Stimulated activated CD4-positive, alpha-beta T cell treated with anti-CD3 and anti-CD28 coated beads, Interleukin-15, amount 100 ng/mL, for 24 hours (primary cell): ENCODE measurements at places on chromosomes 6 and 20.

- no peak for DNase-seq
These were observed 9.1 kb upstream of the MANBAL start for GRCh38 chr20:37280403-37280802.

DNA sequence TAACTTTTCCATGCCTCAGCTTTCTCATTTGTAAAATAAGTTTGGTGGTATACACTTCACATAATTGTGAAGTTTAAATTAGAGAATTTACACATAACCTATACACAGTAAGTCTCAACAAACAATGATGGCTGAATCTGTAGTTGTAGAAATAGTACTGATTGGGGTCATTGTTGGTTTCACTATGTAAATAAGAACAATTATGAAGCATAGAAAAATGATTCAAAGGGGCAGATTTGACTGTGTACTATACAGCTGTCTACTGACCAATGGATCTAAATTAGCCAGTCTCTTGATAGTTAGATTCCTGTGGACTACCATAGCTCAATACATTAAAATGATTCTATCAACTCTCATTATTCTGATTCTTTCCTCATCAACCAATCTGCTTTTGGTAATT is 181.1 kb upstream of the STXBP5 start:
- no peak for DNase-seq

- no peak for DNase-seq
These were observed 294.4 kb upstream of the TBX18 start for GRCh38 chr6:85058806-85059205.

GRCh38 chr6:43949551-43949991 is 177.7 kb downstream of the MRPL14 start:
- no peak for DNase-seq

DNA sequence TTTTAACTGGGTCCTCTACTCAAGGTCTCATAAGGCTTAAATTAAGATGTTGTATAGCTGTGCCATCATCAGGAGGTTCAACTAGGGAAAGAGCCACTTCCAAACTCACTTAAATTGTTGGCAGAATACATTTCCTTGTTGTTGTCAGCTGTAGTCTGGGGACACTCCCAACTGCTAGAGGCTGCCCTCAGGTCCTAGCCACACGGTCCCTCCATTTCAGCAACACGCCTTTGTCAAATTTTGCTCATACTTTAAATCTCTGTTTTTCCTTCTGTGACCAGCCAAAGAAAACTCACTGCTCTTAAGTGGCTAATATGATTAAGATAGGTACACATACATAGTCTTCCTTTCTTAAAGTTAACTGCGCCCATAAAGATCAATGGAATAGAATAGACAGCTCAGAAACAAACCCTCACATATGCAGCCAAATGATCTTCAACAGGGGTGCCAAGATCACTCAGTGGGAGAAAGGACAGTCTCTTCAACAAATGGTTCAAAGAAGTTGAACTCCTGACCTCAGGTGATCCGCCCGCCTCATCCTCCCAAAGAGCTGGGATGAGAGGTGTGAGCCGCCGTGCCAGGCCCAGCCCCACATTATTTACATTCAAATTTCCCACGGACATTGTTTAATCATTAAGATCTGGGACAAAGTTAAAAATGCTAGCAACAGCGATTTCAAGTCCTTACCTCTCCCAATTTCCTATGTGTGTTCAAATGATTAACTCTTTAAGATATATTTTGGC is 76.4 kb upstream of the ELOVL5 start:
- no peak for DNase-seq
